Activated CD4-positive, alpha-beta T cell treated with anti-CD3 and anti-CD28 coated beads, Interleukin-10, Interleukin-2, amounts not matched to agents 100 ng/mL and 50 ng/mL, durations not matched to agents 16 hours and 8 hours (primary cell): ENCODE measurements at places on chromosomes 1 and 21.

DNA sequence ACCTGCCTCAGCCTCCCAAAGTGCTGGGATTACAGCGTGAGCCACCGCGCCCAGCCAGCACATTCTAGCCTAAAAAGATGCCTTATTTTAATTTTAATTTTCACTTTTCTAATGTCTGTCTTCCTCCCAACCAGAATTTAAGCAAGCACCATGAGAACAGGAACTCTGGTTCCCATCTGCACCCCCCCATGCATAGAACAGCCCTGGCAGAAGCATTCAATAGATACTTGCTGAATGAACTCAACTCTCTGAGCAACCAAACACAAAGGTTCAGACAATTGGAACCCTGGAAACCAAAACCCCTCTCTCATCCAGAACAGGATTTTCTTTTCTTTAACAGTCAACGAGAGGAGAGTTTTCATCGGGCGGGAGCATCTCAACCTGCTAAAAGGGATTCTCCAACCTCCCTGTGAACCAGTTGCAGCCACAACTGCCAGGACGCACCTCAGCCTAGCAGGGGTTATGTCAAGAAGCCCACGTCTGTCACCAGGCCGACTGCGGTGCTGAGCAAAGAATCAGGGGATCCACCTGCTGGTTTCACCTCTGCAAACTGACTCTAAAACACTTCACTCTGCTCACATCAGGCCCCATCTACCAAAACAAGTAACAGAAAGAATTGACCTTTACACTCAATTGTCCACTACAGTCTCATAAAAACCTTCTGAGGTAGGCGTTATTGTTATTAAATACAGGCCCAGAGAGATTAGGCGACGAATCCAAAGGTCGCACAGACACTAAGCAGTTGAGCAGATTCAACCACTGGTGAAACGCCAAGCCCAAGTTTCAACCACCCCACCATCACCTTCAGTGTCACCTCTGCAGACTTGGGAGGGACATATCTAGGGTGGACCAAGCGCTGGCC, 1.7 kb downstream of the KIAA2013 start:
- DNase-seq = no peak

DNA sequence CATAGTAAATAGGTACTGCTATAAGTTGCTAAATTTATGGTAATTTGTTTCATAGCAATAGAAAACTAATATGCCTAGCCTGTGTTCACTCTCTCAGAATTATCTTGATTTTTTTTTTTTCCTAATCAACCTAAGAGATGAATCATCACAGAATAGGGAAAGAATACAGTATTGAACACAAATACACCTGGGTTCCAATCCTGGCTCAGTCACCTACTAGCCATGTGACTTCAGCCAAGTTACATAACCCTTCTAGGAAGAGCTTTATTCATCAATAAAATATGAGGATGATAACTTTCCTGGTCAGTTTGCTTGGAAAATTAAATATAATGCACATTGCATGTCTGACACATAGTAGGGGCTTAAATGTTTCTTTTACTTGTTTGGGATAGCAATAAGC, 279.5 kb downstream of the FOXD2 start:
- no peak for DNase-seq

- DNase-seq = no peak
Observed at GRCh38 chr1:9731561-9731960, 80.0 kb downstream of the PIK3CD start.

- peak; percentile 57 for DNase-seq
Observed at GRCh38 chr21:34942911-34943310, 106.2 kb downstream of the RUNX1 start.

- no peak for DNase-seq
Observed at GRCh38 chr1:169308313-169309039, 59.1 kb downstream of the NME7 start.

GRCh38 chr1:212643877-212644276, 35.3 kb downstream of the ATF3 start:
- no peak for DNase-seq

DNA sequence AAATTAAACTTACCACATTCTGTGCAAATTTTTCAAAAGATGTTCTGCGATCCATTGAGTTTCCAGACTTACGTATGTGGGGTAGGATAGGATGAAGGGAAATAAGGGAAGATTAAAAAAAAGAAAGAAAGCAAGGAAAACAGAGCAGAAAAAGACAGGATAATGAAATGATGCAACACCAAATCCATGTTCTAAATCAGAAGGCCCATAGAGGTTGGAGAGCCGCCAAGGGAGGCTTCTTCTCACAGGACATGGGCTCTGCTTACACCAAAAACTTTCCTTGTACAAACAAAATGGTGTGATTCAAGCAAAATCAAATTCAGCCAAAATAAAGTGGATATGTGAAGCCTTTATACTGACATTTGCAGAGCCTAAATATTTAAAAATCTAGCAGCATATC, 189.5 kb upstream of the GREM2 start:
- no peak for DNase-seq

DNA sequence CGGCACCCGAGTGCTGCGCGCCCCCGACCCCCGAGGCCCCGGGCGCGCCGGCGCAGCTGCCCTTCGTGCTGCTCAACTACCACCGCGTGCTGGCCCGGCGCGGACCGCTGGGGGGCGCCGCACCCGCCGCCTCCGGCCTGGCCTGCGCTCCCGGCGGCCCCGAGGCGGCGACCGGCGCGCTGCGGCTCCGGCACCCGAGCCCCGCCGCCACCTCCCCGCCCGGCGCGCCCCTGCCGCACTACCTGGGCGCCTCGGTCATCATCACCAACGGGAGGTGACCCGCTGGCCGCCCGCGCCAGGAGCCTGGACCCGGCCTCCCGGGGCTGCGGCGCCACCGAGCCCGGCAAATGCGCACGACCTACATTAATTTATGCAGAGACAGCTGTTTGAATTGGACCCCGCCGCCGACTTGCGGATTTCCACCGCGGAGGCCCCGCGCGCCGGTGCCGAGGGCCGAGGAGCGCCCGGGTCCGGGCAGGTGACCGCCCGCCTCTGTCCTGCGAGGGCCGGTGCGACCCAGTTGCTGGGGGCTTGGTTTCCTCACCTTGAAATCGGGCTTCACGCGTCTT, 49.0 kb downstream of the SIM2 start:
- peak; percentile 66 for DNase-seq

DNA sequence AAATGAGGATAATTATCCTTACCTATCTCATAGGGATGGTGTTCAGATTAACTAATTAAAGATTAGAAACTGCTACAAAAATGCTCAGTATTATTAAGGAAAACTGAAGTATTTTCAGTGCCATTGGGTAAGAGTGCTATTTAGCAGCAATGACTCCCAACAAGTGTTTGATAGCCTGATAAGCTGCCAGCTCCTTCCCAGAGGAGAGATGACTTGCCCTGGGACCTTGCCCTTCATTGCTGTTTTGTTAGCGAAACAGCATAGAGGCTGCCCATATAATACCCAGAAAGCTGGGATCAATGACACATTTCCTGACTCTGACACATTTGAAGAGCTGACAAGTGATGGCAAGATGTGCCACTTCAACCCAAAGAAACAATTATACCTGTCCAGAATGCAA, 592.2 kb downstream of the ADGRL2 start:
- DNase-seq = no peak

DNA sequence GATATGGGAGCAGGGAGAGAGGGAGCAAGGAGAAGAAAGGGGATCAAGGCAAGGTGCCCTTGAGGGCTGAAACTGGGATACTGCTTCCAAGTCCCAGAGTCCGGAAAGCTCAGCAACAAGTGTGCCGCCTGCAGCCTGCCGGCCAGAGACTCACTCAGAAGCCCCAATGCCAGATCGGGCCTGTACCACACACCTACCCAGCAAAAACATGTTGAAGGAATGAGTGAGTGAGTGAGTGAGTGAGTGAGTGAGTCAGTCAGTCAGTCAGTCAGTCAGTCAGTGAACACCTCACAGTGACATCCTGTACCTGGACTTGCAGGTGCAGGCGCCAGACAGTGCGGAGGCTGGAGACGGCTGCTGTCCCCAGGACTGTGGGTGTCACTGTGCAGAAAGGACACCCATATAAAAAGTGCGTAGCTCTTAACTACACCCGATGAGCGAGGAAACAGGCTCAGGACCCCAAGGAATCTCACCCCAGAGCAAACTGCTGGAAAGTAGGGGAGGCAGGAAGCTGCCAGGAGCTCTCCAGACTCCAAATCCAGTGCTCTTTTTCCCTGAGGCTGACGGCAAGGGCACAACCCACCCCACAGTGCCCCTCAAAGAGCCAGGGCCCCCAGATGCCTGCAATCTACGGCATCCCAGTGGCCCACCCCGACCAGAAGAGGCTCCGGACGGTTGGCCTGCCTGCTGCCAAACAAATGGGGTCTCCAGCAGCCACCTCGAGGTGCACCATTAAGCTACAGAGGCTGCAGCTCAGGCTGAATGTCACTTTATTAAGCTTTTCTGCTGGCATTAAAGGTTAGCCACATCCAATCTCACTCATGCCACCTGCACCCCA, 261.7 kb downstream of the NPHP4 start:
- DNase-seq = no peak

DNA sequence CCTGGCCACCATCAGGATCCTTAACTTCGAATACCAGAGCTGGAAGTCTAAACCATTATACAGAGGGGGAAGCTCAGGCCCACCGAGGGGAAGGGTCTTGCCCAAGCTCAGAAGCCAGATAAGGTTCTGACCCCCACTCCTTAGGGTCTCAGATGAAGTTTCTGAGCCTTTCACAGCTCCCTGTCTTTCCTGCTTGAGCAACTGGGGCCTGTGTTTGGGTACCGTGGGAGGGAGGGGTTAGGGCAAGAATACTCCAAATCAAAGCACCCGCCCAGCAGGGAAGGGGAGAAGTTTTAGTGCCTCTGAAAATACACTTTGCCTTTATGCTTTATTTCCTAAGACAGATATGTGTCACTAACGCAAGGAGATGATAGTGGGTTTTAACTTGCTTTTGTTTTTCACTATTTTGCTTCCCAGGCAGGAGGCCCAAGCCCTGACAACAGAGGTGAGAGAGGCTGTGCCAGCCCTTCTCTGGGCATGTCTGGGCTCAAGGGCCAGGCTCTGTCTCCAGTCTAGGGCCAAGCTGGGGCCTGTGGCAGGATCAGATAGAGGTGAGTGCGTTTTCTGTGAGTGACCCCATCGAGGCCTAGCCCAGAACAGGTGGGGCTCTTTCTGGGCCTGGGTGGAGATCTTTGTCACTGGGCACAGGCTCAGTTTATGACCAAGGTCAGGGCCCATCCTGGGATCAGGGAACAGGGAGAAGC, 20.5 kb upstream of the TENT5B start:
- DNase-seq = no peak

- DNase-seq = no peak
Observed at GRCh38 chr21:44079846-44080245, 27.4 kb upstream of the PWP2 start.

DNA sequence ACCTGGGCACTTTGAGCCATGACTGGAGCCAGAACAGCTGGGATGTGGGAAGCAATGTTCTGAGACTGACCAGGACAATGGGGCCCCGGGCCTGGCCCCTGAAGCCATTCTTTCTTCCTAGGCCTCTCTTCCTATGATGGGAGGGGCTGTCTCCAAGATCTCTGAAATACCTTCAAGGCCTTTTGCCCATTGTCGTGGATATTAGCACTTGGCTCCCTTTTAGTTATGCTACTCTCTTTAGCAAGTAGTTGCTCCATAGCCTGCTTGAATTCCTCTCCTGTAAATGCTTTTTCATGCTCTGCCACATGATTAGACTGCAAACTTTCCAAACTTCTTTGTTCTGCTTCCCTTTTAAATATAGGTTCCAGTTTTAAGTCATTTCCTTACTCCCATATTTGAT, 262.9 kb upstream of the CACYBP start:
- DNase-seq = no peak

DNA sequence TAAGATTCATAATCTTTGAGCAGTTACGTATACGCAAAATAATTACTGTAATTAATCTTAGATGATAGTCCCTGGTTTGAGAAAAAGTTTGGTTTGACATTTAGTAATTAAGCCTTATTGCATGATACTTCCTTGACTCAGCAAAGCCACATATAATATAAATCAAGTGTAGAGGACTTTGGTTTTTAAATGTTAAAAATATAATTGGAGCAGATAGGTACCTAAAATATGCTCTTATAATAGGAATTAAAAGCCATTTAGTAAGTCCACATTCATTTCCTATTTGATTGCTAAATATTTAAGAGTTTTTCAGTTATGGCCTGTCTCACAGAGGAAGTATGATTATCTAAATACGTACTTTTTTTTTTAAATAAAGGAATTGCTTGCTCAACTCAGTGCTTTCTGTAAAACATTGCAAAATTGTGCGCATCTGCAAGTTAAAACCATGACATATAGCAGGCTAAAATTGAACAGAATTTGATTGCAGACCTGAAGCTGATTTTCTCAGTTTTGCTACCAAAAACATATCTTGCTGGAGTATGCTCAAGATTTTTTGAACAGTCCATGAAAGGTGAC, 20.4 kb downstream of the RPE65 start:
- no peak for DNase-seq

GRCh38 chr21:46083791-46084561, 13.9 kb upstream of the COL6A2 start:
- no peak for DNase-seq

DNA sequence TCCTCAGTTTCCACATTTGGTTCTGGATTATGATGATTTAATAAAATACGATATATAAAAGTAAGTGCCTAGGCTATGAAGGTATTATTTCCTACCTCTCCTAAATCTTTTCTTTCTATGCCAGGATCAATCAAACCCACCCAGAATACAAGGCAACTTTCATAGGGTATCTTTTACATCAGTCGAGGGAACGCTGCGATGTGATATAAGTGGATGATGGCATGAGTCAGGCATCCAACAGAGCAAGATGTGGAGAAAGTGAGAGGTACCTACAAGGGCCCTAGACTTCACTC, 781 bp downstream of the TTLL7 start:
- no peak for DNase-seq

GRCh38 chr1:187067160-187067559, 238.4 kb downstream of the PLA2G4A start:
- DNase-seq = no peak

- no peak for DNase-seq
Observed at GRCh38 chr1:175317779-175318178, 125.2 kb upstream of the KIAA0040 start.

GRCh38 chr21:42350927-42351426, at the start of gene TFF2:
Gene TFF2, minus strand, starts transcription at chr21:42350994. Its CDS starts 37 bp downstream, at chr21:42350957.
- no peak for DNase-seq

- DNase-seq = no peak
Observed at GRCh38 chr1:66206563-66207144, 327.3 kb upstream of the SGIP1 start.

DNA sequence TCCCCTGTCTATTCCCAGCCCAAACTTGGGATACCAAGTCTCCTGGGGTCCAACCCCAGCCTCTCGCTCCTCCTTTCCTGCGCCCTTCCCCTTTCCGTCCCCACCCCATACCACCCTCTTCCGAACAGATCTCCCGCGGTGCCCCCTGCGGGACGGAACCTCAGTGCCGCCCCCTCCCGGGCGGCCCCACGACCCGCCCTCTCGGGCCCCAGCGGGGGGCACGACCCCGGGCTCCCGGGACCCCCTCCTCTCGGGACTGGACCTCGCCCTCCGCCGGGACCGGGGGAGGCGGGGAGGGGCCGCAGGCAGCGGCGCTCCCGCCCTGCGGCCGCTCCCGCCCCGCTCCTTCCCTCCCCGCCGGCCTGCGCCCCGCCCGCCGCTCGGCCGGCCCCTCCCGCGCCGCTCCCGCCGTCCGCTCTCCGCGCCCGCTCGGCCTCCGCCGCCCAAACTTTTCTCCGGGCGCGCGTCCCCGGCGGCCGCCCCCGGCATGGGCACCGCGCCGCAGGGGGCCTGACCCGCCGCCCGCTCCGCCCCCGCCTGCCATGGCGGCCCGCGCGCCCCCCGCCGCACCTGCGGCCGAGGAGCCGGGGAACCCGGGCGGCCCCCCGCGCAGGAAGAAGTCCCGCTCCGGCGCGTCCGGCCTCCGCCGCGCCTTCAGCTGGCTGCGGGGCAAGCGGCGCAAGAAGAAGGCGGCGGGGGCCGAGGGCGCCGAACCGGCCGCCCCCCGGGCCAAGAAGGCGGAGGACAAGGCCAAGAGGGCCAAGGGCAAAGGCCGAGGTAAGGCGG, 39.0 kb upstream of the SYNC start:
- DNase-seq = no peak
